Activated CD8-positive, alpha-beta memory T cell treated with anti-CD3 and anti-CD28 coated beads for 1 hour (primary cell): ENCODE measurements at places on chromosomes 11 and 22.

- DNase-seq: no peak
Observed at GRCh38 chr11:119028346-119029068, 2.2 kb downstream of the SLC37A4 start.

DNA sequence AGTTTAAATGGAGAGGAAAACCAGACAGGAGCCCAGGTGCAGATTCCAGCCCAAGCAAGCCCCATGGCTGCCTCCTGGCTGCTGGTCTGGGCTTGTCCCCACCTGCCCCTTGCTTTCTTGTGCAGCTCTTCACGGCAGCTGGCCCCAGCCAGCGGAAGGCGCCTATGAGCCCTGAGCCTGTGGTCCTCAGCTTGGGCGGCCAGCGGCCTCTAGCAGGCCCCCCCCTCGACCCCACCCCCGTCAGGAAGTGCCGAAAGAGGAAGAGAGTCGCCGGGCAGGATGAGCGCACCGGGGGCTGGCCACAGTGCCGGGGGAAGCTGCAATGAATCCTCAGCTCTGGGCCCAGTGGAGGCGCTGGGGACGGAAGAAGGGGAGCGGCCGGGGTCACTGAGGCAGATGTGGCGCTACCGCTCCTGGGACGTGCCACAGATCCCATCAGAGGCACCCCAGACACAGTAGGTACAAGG, 2.1 kb upstream of the DGKZ start:
- DNase-seq: no peak

GRCh38 chr22:33352768-33353167, 294.6 kb upstream of the SYN3 start:
- DNase-seq: no peak

DNA sequence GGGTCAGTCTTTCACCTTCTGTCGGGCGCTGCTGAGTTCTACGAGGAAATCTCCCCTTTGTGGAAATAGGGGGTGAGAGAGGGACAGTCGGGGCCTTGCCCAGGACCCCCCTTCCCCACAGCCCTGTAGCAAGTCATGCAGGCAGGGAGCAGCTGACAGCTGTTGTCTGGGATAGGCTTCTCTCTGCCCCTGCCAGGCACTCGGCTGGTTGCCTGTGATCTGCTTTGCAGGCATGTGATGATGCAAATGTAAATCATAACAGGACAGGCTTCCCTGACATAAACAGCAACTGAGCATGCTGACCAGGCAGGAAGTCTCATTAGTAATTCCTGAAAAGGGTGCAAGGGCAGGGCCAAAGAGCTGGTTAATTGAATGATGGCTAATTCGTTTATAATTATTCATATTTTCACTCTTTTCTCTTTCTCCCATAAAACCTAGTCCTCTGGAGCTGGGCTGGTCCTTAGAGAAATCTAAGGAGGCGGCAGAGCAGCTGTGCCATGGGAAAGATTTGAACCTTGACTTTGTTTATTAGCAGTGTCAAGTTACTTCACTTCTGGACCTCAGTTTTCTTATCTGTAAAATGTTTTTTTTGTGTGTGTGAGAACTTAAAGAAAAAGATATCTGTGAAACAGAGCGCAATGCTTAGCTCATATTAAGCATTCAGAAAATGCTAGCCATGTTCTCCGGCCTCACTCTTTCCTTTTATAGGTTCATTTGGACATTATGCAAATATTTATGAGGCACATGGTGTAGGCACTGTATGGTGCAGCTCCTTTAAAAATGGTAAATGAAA, 129.7 kb downstream of the LDLRAD3 start:
- DNase-seq: no peak

DNA sequence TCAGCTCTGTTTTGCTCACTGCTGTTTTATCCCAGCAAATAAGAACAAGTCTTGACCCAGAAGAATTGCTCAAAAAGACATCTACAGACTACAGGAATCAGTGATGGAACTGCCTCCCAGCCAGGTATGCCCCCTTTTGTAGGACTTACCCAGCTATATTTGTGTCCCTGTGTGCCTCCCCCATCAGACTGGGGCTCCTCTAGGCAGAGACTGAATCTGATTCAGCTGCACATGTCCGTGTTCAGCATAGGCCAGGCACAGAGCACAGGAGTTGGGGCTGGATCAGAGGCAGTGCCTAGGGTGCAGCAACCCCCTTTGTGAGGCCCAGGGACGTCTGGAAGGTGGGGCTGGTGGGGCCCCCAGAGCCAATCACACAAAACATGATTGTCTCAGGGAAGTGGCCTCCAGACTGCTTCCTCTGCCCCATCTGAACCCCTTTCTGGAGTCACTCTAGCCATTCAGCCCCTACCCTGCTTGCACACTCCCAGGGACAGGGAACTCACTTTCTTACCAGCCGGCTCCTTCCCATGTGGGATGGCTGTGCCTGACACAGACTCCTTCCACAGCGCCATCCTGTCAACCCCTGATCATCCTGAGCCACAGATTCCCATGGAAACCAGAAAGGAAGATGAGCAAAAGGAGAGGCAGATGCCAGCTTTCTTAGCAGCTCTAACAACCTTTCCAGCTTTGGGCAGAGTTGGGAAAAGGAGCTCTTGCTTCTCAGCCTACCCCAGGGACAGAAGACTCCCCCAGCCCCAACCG, 24.8 kb downstream of the PDE2A start:
- DNase-seq: no peak

DNA sequence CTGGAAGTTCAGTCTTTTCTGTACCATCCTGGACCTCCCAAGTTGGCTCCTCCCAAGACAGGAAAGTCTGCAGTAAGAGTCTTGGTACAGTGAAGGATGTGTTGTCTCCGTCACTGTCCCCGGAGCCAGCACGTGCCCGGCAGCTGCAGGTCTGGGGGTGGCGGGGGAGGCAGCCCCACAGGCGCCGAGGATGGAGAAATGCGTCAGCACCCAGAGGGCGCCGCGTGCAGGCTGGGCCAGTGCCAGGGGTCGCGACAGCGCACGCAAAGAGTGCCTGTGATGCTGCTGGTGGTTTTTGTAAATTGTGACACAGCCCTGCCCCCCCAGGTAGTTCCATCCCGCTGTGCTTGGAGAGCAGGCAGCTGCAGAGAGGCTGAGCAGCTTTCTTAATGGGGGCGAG, 1200.5 kb downstream of the BRD1 start:
- DNase-seq: no peak

DNA sequence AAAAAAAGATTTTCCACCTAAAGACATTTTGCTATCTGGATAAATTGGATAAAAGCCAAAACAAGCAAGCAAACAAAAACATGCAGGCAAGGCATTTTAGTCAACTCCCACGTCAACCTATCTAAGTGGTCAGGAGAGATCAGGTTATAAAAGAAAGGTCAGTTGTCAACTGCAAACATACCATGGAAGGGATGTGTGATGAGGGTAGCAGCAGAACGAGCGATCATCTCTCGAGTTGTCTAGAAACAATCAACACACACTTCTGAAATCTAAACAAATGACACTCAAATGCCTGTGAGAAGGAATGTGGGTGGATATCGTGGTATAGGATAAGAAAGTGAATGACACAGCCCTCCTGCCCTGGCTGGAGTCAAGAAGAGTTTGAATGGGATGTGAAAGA, 10.9 kb downstream of the MTCH2 start:
- no peak for DNase-seq
